ENCODE measurements at places on chromosomes 1 and 21.

- no peak for DNase-seq
These were observed 144.1 kb downstream of the CENPF start for GRCh38 chr1:214747050-214747635.

- no peak for DNase-seq
These were observed 230.9 kb downstream of the DUSP10 start for GRCh38 chr1:221510793-221511503.

DNA sequence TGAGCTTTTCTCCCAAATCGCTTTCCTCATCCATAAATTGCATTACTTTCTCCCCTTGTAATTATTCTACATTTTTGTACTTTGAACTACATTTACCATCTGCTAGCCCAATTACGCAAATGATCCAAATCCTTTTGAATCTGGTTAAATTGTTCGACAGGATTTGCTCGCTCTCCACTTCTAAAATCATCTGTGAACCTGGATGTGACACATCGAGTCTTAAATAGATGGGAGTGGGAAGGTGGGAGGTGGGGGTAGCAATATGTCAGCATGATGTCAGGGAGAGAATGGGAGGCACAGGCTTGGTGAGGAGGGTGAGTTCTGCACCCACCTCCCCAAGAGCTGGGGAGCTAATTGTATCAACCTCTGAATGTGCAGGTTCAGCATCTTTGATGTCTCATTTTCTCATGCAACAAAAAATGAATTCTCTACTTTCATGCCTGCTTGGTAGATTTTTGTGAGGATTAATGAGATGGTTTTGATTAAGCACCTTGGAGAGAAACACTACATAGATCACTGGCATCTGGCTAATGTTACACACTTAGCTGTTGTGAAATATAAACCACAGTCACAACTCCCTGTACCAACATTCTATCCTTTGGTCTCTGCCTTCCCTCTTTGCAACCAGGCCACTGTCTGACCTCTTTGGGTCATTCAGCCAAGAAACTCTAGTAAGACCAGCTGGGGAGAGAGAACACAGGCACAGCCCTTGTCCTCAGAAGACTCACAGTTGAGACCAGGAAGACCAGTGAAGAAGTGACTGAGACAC, 165.1 kb downstream of the DAB1 start:
- no peak for DNase-seq

DNA sequence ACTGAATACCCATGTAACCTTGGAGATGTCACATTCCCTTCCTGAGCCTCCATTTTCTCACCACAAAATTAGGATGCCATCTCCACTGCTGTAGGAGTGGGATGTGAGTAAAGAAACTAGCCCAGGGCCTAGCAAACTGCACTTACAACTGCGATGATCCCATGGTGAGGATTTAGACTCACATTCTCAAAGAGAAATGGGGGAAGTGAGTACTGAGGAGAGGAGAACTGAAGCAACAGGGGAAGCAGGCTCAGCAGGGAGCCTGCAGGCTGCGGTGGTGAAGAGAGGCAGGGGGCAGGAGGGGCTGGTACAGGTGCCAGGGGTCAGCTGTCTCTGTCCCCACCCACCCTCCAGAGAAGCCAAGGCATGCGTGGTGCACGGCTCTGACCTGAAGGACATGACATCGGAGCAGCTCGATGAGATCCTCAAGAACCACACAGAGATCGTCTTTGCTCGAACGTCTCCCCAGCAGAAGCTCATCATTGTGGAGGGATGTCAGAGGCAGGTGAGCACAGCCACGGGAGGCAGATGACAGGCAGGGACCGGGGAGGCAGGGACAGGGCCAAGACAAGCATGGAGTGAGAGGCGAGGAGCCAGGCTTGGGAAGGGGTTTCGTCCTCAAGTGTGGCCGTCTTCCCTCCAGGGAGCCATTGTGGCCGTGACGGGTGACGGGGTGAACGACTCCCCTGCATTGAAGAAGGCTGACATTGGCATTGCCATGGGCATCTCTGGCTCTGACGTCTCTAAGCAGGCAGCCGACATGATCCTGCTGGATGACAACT, 16.4 kb upstream of the ATP1A4 start:
- no peak for DNase-seq

DNA sequence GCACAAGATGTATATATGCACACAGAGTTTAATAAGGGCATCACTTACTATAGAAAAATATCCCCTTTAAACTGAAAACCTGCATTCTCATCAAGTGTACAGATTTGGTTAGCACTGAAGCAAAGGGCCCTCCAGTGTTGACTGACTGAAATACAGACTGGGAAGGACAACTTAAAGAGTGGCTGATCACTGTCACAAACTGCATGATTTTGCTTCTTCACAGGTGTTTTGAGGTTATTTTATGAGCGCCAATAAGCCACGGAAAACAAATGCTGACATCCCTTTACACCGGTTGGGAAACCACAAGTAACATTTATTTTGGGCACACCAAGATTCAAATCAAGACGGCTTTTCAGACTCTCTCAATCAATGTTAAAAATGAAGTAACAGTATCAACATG, 30.9 kb upstream of the RAP1GAP start:
- no peak for DNase-seq

- no peak for DNase-seq
These were observed 195.6 kb upstream of the CAMK1G start for GRCh38 chr1:209387969-209388329.

- peak; percentile 97 for DNase-seq
These were observed at the start of gene ZNF697 for GRCh38 chr1:119647734-119648619. Gene ZNF697 (minus strand): TSS chr1:119648266. CDS start chr1:119626100, 22,166 bp downstream.

DNA sequence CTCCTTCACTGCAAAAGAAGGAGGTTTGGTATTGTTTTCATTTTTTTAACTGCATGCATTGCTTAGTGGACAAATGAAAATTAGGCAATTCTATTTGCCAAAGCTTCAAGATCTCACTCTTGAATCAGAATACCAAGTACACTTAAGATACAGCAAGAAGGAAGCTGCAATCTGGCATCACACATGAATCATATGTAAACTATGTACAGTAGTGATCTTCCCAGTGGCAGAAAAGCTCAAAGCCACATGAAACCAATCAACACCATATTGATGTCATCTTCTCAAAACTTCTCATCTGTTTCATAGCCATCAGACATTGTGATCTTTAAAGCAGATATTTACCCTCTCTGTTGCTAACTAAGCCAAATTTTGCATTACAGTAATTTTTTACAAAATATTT, 550.1 kb downstream of the LTN1 start:
- DNase-seq: no peak

- no peak for DNase-seq
These were observed 40.9 kb upstream of the MCOLN3 start for GRCh38 chr1:85089203-85089602.

GRCh38 chr1:206087091-206087490, 30.1 kb downstream of the AVPR1B start:
- DNase-seq: no peak

DNA sequence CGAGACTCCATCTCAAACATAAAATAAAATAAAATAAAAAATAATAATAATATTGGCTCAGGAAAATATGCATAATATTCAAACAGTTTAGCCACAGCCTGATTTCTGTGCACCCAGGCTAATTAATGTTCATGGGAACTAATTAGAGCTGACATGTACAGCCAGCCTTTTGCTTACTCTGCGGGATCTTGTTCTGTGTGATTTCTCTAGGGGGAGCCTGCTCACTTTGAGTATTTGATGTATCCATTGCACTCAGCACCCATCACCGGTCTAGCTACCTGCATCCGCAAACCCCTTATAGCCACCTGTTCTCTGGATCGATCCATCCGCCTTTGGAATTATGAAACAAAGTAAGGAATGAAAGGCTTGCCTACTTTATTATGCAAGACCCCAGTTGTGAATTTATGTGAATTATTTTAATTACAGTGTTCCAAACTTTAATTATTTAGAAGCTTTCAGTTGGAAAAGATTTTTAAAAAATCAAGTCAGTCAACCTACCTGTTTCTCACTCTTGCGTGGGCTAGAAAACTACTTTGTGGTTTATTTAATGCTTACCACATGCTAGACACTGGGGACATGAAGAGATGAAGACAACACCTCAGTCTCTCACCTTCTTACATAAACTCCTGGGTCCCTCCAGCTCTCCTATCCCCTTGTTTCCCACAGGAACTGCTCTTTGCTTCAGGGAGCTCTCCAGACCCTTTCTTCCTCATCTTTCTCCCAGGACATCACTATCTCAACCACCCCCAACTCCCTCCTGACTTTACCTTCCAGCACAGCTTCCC, 25.4 kb downstream of the CFAP57 start:
- DNase-seq: no peak

DNA sequence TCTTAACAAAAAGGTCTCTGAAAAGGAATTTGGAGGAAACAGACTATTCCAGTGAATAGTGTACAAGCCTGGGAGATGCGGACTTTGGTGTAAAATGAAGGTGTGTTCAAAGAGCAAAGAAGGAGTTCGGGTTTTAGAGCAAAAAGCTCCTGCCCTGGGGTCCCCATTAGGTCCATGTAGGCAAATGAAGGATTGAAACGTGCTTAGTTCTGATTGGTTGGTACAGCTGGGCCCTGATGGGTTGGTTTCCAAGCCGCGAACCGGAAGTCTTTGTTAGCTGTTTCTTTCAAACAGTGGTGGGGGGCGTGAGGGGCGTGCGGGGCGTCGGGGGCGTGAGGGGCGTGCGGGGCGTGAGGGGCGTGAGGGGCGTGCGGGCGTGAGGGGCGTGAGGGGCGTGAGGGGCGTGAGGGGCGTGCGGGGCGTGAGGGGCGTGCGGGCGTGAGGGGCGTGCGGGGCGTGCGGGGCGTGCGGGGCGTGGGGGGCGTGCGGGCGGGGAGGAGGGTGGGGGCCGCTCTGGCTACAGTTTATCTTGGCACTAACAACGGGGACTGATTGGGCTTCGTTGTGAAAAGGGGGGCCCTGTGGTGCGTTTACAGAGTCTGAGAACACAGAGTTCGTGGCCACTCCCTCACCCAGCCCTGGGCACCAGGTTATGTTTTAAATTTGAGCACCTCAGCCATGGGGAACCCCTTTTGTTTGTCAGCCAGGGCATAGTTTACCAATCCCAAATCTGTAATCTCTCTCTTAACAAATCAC, 29.4 kb downstream of the LRRC3 start:
- no peak for DNase-seq

- DNase-seq: no peak
These were observed 1013.5 kb downstream of the KCNT2 start for GRCh38 chr1:195594773-195595172.

GRCh38 chr1:37940299-37940947, 6.4 kb downstream of the INPP5B start:
- DNase-seq: no peak

- DNase-seq: no peak
These were observed 14.6 kb upstream of the RC3H1 start for GRCh38 chr1:174036798-174037197.

- no peak for DNase-seq
These were observed 209.8 kb downstream of the PTPRC start for GRCh38 chr1:198848649-198849048.

DNA sequence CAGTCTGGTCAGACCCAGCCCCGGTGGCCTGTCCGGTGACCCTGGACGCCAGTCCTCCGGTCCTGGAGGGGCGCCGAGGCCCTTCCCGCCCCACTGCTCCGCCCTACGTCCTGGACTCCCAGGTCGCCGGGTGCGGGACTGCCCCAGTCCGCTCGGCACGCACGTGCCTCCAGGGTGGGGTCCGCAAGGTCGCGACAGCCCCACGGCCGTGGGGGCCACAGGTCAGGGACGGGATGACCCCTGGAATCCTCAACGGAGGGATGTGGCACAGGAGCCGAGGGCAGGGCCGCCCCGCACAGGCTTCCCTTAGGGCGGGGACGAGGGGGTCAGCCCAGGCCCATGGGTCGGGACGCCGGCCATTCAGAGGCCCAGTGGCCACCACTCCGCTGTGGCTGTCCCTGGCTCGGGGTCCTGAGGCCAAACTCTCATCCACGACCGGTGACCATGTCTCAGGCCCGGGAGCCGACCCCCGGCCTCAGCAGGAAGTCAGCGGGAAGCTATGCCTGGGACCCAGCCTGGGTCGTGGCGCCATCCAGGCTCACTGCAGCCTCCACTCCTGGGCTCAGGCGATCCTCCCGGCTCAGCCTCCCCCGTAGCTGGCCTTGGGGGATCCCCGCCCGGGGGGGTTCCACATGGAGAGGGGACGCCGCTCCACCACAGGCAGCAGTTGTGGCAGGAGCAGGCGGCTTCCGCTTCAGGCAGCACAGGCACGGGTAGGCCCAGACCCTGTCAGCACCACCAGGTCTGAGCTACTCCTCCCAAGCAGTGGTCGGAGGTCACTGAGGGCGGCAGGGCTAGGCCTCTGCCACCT, 599 bp upstream of the TMEM240 start:
- no peak for DNase-seq

GRCh38 chr1:210299501-210299900, 29.2 kb upstream of the HHAT start:
- DNase-seq: no peak

- DNase-seq: no peak
These were observed 121.2 kb downstream of the SPSB1 start for GRCh38 chr1:9413877-9414213.

DNA sequence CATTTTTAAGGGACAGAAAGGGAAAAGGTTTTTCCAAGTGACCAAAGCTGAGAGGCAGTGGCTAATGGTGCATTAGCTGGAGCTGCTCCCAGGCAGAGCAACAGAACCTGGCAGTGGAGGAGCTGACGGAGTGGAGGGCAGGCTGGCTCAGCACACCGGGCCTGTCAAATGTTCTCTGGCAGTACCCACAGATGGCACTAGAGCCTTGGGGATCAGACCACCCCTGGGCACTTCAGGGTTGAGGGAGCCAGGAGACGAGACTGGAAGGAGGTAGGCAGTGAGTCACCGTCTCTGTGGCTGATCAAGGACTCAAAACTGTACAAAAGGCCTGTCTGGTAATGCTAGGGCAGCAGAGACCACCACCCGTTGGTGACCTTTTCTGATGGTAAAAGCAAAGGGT, 121.7 kb upstream of the KIAA0040 start:
- no peak for DNase-seq

DNA sequence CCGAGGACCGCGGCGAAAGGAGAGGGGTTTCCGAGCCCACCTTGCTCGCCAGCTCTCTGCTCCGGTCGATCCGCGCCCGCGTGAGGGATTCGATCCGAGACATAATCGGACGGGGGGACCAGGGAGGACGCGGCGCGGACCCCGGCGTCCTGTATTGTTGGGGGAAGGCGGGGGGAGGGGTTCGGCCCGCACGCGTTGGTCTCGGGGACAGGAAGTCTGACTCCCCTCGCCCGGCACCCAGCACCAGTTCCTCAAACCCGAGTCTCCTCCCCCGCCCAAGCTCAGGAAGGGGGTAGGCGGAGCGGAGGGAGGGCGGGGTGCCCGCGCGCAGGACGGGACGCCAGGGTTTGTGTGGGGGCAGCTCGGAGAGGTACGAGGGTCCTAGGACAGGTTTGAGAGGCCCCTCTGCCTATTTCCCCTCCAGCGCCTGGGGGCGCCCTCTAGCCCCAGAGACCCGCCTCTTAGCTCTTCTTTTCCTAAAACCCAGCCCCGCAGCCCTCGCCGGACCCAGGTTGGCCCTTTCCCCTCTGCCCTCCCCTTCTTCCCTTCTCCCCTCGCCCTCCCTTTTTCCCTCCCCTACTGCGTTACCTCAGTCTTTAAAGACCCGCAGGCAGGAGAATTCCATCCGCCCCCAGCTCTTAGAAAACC, at the start of gene ARHGEF2:
Gene ARHGEF2 (minus strand): TSS at position 223 of the 648 bp plus-strand sequence. CDS start 120 bp downstream, at position 103.
- DNase-seq: peak; percentile 84
